Uterine smooth muscle cell (primary cell): ENCODE measurements at places on chromosomes 4 and X. TPM values are rescaled to one million over a fixed set of nuclear protein-coding genes. Genes with fewer than 3 reads are reported as not detected.

Gene TRPC3
- 0.62 and 1.7 TPM in 2 replicates for total RNA-seq

Gene TIGD4
- total RNA-seq, result 0.22 and 0.50 TPM in 2 replicates

Gene MGAT4D
- total RNA-seq, result not detected in 2 replicates

Gene POLN
- total RNA-seq, result 1.4 and 2.9 TPM in 2 replicates
